ENCODE measurements at places on chromosomes 16 and 17.

GRCh38 chr16:67571464-67571863, 9.1 kb downstream of the CTCF start:
- DNase-seq, result peak; percentile 70

DNA sequence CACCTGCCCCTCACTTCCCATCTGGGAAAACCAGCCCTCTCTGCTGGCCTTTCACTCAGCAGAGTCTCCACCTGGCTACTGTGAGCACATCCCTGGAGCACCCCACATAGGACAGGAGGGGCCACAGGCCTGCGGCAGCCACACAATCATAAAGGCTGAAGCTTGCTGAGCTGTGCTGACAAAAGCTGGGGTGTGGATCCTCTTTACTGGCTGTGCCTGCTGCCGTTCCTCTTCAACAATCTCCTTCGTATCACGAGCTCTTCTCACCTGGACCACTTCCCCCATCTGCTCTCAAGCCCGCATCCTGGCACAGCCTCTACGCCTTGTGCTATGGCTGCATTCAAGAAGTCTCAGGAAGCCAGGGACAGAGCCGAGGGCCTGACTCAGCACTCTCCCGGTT, 86.1 kb downstream of the ZNF778 start:
- no peak for DNase-seq

DNA sequence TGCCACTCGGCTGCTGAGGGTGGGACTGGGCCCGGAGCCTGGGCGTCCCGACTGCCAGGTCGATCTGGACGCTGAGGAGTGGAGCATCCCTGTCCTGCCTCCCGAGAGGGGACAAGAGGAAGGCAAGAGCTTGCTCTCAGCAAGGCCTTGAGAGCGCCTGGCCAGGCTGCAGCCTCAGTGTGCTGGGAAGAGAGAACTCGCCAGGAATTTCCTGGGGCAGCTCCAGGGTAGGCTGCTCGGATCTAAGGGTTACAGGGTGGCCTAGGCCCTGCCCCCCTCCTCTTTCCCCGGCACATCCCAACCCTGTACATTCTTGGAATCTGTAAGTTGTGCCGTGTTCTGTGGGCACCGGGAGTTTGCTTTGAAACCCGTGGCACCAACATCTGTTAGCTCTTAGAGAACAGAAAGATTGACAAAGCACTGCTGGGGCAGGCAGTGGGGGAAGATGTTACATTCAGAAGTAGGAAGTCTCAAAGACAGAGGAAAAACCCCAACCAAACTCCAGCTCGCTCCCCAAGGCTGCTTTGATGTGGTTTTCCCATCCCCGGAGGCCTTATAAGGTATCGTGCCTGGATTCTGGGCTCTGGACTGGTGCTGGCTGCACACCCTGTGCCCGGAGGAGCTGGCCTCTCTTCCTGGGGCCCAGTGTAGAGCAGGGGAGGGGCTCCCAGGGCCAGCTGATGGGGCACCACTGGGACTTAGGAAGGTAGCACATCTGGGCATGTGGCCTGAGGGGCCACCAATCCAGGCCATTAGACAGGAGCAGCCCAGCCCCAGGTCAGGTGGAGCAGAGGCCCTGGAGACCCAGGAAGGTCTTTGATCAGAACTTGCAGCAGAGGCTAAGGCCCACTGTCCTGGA, 55.2 kb downstream of the NKD1 start:
- DNase-seq, result peak; percentile 48

GRCh38 chr17:35460354-35460851, 11.8 kb upstream of the SLFN13 start:
- DNase-seq, result no peak

- DNase-seq, result no peak
Measured at GRCh38 chr17:53321651-53322050, 501.1 kb upstream of the KIF2B start.

- no peak for DNase-seq
Measured at GRCh38 chr16:85968041-85968920, 69.3 kb downstream of the IRF8 start.

GRCh38 chr16:72224260-72224768, 52.4 kb upstream of the PMFBP1 start:
- DNase-seq, result no peak

DNA sequence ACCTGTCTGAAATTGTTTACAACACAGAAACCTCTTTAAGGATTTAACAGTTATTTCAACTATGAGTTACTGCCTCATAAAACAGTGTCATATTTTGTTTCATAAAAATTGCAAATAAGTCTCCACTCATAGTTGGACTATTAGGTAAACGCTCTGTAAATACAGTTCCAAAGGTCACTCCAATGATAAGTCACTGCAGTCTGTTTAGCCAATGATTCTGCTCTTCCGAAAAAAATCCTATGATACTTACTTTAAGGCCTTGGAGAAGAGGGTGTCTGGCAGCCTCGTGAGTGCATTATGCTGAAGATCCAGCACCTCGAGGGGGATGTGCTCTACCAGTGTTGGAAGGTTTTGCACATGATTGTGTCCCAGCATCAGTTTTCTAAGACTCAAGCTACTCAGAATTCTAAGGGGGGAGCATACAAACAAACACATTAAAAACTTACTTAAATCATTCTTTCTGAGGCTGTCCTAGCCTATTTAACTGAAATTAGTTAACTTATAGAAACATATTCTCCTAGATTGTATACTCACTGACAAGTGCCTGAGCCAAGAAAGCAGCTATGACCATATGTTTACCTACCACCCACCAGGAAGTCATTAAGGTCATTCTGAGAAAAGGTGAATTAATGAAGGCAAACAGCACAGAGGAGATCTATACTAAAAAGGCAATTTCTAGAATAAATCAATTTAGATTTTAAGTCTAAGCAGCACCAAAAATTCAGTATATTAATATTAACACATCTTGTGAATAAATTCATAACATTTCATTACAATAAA, 41.1 kb downstream of the MARVELD3 start:
- DNase-seq, result no peak

DNA sequence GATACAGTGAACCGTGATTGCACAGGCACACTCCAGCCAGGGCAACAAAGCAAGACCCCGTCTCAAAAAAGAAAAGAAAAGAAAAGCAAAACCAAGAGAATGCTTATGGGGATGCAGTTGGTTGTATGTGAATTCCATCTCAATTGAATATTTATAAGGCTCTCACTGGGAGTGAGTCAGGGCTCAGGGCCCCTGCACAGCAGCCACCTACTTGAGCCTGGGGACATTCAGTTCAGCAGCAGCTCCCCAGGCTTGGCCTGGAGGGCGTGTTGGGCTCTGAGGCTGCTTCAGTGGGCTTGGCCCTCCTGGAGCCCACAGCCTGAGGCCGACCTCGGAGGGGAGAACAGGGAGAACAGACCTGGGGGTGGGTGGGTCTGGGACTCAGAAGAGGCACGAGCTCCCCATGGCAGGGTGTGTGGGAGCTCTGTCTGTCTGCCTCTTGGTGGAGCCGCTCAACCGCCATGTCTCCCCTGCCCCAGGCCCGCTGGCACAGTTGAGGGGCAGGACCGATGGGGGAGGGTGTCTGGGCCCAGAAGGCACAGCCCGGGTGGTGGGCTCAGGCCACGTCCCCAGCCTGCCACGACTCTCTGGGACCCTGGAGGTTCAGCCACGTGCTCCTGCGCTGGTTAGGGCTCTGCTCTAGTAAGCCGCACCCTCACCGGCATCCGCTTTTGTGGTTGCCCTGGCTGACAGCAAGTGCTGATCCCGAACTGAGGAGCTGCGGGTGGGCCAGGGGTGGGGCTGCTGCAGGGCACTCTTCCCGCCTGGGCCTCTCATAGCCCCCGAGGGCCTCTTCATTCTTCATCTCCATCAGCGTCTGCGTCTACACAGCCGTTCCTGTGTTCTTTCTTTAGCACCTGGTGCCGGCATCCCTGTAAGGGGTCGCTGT, 24.8 kb downstream of the ZFPM1 start:
- no peak for DNase-seq

DNA sequence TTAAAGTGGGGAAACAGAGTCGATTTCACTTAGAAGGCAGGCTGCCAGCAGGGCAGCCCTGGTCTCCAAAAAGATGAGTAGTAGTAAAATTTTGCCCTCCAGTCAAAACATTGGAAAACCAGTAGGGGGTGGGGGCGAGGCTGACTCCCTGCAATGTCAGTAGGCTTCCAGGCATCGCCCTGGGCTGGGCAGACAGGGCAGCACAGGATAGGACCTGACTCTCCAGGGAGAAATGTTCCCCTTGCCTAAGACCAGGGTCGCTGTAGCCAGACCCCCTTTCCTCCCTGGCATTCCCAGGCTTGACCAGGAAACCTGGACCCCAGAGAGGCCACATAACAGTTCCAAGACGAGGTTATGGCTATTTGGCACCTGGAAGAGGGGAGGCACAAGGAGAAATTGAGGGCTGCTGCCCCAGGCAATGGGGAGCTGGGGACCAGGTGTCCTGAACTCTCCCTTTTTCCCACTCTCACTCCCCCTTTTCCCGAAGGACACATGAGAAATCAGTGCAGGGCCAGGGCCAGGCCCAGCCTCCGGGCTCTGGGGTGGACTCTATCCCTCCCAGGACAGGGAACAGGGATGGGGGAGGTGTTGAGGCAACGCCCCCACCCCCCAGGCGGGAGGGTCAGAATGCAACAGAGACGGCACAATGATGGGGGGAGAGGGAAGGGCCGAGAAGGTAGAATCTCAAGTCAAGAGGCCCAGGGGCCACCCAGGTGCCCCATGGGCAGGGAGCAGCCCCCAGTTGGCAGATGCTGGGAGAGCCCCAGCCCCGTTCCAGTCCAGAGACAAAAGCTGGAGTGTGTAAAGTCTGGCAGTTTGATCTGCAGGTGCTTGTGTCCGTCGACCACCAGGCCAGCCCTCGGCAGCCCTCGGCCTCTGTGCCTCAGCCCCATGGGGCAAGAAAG, 4.5 kb upstream of the SAMD14 start:
- no peak for DNase-seq

DNA sequence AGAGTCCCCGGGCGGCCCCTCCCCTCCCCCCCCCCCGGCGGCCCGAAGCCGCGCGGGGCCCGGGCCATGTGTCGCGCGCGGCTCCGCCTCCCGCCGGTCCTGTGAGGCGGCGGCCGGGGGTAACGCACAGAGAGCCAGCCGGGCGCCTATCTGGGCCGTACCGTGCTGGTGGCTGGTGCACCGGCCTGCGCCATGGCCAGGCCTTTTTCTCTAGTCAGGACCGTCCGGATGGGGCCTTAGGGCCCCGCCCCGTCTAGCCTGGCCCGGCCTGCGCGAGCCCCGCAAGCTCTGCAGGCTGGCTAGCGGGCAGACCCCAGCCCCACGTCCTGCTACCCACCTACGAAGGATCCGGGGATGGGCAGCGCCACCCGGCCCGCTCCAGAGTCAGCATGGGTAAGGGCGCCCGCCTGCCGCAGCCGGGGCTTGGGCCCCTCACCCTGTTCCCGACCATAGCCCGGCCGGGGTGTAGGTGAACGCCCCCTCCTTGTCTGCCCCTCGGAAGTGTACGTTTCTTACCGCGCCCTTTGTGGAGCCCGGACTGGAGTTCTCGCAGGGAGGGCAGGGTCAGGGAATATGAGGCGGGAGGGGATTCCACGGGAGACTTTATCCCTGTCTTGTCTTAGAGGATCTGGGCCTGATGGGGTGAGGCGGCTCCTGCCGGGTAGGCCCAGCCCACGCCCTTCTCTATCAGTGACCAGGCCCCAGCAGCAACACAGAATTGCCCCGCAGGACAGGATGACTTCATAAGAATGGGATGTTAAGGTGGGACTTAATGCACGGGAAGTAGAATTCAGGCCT, at the start of gene CENPT:
CENPT (minus strand) TSS at position 630 of the 798 bp plus-strand sequence. CDS start 13,834 bp downstream, outside the sequence.
- peak; percentile 87 for DNase-seq

DNA sequence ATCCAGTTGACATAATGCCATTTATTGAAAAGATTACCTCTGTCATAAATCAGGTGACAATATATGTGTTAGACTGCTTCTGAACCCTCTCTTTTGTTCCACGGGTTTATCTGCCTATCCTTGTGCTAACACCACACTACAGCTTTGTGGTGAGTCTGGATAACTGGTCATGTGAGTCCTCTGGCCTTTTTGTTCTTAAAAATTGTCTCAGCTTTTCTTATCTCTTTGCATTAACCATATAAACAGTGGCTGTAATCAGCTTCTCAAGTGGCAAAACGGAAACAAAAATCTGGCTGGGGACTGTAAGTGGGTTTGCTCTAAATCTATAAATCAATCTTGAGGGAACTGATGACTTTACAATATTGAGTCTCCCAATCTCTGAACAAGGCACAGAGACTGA, 44.6 kb downstream of the STX8 start:
- no peak for DNase-seq

DNA sequence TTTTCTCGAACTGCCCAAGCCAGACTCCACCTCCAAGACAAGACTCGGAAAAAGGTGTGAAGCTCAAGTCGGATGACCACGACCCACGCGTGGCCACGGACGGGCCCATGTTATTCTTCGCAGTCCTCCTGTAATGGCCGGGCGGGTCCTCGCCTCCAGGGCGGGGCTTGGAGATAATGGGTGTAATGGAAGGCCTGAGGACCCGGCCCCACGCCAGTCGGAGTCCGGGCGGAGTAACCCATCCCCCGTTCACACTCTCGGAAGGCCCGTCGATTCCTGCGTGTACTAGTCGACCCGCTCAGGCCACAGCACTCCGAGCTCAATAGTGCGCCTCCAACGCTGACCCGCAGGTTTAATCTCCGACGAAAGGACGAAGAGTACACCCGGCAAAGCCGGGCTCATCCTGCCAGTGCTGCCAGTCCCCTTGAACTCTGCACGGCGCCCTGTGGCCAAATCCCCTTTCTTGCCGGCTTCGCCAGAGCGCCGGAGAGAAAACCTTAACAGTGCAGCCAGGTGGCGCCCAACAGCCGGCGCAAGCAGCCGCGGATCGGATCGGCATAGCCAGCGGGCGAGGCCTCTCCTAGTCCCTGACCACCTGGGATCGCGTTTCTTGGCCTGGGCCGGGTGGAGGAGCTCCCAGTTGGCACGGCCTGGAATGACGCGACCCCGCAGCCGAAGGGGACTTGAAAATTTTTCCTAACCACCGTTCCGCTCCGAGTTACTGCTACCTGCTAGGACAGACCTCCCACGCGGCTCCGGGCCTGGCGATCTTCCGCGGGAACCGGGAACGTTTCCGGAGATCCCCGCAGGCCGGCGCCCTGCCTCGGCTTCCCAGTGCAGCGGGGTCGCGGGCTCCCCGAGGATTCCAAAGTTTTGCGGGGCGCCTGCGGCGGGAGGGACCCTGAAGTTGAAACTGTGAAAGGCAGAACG, 762.0 kb downstream of the KCNJ18 start:
- DNase-seq, result no peak

DNA sequence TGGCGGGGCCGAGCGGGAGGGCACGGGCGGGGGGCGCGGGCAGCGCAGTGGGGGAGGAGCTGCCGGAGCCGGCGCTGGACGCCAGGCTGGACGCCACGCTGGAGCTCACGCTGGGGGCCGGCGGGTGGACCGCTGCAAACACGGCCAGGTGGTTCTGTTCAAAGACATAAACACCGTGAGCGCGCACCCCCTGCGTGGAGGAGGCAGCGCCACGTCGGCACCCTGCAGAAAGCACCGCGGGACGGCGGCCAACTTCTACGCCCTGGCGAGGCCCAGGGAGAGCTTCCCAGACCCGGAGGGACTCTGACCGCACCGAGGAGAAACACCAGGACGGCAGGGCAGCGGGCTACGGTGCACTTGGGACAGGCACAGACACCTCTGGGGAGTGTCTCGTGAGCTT, 29.3 kb downstream of the UNKL start:
- DNase-seq, result no peak
